ENCODE measurements at places on chromosomes 6 and 20.
A peak's percentile ranks its signal among the peaks of the same experiment; 100 is the strongest.

DNA sequence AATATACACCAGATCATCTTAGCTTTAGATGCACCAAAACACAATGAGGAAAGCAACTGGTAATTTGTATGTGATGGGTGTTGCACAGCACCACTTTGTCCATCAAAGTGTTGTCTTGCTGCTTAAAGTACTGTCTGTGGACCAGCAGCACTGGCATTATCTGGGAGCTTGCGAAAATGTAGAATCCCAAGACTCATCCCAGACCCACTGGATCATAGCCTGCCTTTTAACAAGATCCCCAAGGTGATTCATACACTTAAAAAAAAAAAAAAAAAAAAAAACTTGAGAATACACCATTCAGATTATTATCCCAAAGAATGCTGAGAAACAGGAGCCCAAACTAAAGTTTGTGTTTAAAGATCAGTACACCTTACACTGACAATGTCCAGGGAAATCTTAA, 123.4 kb downstream of the TASP1 start:
- no peak for DNase-seq

DNA sequence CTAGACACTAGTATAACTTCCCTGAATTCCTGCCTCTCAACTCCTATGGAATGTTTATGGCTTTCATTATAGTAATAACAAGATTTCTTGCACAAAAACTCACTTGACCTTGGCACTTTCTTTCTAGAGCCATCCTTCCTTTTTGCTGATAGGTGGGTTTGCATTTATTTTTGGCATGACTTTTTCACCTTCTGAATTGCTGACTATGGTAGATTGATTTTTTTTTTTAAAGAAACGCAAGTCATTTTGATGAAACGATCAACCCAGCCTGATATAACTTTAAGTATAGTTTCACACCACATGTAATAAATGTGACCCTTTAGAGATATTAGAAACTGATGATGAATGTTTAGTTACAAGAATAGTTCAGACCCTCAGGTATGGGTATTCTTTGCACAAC, 61.8 kb downstream of the BMP6 start:
- no peak for DNase-seq

GRCh38 chr6:4405621-4406212, 270.3 kb upstream of the ECI2 start:
- DNase-seq: no peak

DNA sequence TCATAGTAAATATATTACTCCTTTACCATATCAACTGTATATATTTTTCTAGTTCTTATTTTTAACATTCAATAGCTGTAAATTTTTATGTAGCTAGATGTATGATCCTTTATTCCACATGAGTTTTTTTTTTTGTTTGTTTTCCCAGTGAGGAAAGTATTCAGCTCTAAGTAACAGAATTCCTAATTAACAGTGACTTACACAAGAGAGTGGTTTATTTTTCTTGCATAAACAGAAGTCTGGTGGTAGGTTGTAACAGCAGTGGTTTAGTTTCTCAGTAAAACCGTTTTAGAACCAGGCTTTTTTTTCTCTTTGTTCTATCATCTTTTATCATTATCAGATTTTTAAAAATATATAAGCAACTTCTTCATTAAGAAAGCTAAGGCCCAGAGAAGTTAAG, 116.9 kb upstream of the FLRT3 start:
- DNase-seq: no peak

DNA sequence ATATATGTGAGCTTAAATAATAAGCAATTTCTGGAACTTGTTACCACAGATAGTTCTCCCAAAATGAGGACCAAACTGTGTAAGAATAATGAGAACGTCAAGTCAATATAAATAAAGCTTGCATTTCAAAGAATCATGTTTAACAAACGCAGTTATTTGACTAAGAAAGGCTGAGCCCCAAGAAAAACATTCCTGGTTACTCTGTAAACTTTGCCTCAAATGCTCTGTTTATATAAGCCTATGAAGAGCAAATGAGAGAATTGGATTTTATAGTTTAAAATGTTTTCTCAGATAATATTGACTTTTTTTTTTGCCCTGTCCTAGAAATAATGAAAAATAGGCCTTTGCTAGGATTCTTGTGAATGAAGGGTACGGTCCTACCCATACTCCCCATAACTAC, 81.3 kb downstream of the C6orf52 start:
- no peak for DNase-seq

DNA sequence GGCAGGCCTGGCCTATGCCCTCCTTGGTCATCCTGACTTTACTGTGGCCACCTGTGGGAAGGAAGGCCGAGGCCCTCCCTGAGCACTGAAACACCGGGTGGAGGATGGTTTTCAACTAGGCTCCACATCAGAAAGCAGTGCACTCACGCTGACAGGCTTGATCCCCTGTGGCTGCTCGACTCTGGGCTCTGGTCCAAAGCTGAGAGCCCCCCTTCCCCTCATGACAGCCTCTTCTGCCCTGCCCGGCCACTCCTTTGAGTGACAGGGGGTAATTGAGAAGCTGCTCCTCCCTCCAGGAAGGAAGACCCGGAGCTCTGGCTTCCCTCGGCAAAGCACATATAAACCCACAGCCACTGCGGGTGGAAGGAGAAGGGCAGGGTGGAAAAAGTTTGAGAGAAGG, 43.6 kb downstream of the MUC22 start:
- no peak for DNase-seq

DNA sequence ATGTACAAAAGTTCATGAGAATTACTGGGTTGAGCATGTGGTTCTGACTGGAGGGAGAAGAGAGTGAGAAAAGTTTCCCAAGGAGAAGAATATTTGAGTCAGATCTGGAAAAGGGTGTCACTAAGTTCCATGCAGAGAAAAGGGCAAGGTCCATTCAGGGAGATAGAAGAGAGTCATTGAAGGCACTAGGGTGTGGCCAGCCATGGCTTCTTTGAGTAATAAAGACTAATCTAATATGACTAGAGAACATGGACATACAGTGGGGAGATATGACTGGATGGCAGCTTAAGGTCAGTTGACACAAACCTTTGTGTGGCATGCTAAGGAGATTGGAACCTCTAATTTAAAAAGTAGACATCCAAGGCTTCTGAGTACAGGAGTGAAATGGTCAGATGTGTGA, 10.7 kb upstream of the SLC17A4 start:
- no peak for DNase-seq

- DNase-seq: no peak
These were observed 16.7 kb downstream of the BMP7 start for GRCh38 chr20:57249772-57250171.

GRCh38 chr6:53241938-53242337, 93.3 kb upstream of the GCM1 start:
- no peak for DNase-seq

DNA sequence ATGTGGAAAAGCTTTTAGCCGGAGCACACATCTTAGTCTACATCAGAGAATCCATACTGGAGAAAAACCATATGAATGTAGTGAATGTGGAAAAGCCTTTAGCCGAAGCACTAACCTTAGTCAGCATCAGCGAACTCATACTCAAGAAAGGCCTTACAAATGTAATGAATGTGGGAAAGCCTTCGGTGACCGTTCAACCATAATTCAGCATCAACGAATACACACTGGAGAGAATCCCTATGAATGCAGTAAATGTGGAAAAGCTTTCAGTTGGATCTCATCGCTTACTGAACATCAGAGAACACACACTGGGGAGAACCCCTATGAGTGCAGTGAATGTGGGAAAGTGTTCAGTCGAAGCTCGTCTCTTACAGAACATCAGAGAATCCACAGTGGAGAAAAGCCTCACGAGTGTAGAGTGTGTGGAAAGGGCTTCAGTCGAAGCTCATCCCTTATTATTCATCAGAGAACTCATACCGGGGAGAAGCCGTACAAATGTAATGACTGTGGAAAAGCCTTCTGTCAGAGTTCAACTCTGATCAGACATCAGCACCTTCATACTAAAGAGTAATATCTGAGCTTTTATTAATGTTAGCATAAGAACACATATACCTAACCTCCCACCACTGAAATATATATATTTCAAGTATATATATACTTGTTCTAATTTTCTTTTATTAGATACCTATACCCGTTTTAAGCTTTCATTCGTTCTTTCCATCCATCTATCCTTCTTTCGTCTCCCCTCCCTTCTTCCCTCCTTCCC, 12.5 kb downstream of the ZNF391 start:
- no peak for DNase-seq

DNA sequence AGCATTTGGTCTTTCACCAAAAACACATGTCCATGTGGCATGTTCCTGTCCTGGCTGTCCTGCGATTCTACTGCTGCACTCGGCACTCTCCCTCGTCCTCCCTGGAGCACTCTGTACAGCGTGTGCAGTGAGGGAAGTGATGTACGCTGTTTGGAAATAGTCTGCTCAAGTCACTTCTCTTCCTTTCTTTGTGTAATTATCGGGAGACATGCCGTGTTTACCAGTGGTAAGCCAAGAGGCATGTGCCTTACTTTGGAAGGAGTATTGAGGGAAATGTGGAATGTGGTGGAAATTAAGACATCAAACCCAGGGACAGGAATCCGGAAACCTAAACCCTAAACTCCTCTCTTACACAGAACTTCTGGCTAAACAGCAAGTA, 268.5 kb upstream of the FOXQ1 start:
- DNase-seq: no peak

DNA sequence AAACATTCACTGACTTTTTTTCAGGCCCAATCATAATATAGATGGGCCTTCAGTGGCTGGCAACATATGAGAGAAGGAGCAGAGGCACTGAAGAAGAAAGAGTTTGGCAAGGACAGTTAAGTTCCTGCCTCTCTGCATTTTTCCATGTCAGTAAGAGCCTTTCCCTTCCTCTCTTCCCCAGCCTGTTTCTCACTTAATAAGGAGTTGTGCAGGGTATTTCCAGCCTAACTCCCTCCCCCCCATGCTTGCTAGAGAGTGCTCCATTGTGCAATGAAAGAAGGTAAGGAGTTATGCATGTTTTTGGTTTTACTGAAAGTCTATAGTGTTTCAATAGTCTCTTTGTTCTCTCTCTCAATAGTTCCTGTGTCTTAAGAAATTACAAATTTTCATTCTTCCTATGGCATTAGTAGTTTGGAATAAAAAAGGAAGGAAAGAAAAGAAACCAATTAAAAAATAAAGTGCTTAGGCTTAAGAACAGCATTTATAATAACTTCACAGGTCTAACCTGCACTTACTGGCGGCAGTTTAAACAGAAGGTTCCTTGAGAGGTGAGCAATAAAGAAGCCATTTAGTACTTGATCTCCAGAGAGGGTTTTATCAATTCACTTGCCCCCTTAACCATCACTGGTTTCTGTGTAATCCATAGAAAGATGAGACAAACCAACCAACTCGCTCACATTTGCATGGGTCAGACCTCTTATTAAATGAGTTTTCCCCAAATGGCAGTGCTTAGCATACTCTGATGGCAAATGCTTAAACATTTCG, 251.1 kb downstream of the PTPRT start:
- no peak for DNase-seq

GRCh38 chr6:162070639-162071038, 656.9 kb downstream of the PRKN start:
- DNase-seq: no peak

DNA sequence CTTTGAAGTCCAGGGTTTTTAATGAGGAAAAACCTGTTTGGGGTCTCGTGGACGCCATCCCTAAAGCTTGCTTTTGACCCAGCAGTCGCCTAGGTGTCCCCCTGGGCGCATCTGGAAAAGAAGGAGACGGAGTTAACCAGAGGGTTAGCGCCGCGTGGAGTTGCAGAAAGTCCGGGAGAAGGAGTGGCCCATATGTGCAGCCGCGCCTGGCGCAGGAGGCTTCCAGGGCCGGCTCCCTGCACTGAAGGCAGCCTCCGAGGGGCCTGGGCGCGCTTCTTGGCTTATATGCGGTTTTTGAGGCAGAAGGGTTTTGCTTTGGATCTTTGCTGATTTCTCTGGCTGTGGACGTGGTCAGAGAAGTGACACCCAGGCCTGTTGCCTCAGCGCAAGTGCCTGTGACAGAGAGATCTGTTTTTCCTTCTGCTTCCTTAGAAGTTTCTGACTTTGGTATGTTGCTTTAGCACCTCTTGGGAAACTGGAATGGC, 987 bp downstream of the TMEM181 start:
- no peak for DNase-seq

- no peak for DNase-seq
These were observed 18.2 kb downstream of the WRNIP1 start for GRCh38 chr6:2783188-2783963.

- peak; percentile 60 for DNase-seq
These were observed 44.9 kb upstream of the FAM83B start for GRCh38 chr6:54801669-54802068.

GRCh38 chr6:136470044-136470443, 80.2 kb downstream of the MAP7 start:
- DNase-seq: no peak

GRCh38 chr6:144816936-144817335, 531.8 kb downstream of the UTRN start:
- DNase-seq: no peak

GRCh38 chr20:23011008-23011721, 23.9 kb upstream of the SSTR4 start:
- DNase-seq: no peak

- no peak for DNase-seq
These were observed 39.2 kb upstream of the LTV1 start for GRCh38 chr6:143803769-143804568.

DNA sequence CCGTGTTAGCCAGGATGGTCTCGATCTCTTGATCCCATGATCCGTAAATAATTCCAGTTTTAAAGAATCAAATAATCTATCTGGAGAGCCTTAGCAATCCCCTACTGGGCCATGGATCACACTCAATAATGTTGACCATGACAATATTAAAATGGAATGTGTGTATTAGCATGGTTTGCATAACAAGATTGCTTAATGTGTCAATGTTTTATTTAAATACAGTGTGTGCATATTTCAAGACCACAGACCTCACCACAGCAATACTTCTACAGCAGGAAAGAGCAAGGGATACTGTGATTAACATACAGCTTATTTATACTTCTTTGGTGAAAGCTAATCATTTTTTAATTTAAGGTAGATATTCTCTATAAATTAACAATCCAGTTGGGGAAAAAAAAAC, 470.4 kb downstream of the TFAP2B start:
- no peak for DNase-seq

GRCh38 chr20:14951105-14951504, 613.7 kb upstream of the FLRT3 start:
- DNase-seq: no peak

DNA sequence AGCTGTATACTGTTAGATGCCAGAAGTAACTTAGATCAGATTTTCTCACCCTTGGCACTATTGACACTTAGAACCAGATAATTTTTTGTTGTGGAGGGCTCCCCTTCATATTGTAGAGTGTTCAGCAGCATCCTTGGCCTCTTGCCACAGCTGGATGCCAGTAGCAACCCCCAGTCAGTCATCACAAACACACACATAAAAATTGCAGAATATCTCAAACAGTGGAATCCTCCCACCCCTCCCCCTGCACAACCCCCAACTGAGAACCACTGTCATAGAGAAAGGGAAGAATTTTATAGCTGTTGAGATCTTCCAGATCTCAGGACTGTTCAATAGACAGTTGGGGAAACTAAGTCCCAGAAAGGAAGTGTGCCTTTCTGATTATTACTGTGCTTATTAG, 81.2 kb upstream of the VSTM2L start:
- peak; percentile 28 for DNase-seq

DNA sequence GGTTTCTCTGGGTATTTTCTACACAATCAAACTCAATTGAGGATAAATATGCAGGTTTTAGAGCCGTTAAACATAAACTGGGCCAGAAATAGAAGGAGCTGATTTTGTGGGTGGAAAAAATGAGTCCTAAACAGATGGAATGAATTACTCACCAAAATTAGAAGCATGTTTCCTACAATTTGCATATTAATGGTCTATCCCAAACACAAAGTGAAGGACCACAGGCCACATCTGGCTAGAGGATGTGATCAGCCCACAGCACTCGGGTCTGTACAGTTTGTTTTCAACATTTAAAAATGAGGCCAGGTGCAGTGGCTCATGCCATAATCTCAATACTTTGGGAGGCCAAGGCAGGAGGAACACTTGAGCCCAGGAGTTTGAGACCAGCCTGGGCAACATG, 296.3 kb downstream of the PREX1 start:
- DNase-seq: no peak

Data from HFFc6 (cell line).